ENCODE measurements at places on chromosomes 6 and 20.

DNA sequence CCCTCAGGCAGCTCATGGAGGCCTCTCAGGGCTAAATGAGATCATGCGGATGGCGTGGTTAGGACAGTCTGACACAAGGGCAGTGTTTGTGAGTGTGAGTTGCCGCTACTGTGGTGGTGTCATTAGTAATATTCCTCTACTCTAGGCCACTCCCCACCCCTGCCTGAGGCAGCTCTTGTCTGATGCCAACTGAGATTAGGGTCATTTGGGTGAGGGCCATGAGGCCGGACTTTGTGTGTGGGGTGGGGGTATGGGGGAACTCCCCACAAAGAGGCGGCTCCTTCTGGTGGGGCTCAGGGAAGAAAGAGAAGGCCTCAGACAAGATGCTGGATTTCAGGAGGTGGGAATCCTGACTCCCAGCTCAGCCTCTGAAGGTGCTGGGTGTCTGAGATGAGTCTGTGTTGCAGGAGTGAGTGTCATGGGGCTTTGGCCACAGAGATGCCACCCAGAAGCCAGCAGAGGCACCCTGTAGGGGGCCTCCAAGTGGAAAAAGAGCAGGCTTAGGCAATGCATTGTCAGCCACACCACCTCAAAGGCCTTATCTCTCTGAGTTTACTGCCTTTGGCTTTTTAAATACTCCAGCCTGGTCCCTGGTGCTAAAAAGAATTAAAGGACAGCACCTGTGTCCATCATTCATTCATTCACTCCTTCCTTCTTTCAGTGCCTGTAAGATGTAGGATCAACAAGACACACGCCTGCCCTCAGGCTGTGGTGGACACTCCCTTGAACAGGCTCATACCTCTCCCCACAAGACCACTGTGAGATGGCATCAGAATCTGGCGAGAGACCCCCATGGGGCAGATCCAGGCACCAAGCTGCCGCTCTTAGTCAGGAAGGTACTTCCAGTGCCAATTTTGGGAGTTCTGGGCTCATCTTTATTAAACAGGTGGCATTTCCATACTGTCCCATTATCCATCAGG, 175.2 kb downstream of the MRPL14 start:
- DNase-seq: no peak

DNA sequence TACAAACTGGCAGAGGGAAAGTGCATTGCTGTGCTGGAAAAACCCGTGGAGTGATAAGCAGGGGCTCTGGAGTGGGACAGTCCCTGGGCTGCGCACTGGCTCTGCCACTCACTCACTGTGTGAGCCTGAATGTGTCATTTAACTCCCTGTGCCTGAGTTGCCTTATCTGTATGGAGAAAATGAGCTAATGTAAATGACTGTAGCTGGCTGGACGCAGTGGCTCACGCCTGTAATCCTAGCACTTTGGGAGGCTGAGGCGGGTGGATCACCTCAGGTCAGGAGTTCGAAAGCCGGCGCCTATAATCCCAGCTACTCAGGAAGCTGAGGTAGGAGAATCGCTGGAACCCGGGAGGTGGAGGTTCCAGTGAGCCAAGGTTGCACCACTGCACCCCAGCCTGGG, 18.4 kb upstream of the RPN2 start:
- DNase-seq: no peak

- DNase-seq: no peak
These were observed 383.0 kb upstream of the JARID2 start for GRCh38 chr6:14862845-14863244.

DNA sequence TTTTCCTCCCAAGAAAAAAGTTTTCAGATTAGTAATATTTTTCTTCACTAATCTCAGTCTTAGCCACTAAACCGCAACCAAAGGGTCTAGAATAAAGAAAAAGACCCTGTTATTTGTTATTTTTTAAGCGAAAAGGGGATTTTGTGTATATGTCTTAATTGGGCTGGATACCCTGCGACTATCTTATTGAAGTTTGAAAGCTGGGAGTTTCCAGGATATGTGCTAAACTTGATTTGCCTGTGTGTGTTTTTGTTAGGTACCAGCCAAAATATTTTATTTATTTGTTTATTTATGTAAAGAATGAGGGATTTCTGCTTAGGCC, 52.4 kb downstream of the TNFAIP3 start:
- no peak for DNase-seq

GRCh38 chr6:108996208-108996607, 98.4 kb downstream of the SESN1 start:
- no peak for DNase-seq

DNA sequence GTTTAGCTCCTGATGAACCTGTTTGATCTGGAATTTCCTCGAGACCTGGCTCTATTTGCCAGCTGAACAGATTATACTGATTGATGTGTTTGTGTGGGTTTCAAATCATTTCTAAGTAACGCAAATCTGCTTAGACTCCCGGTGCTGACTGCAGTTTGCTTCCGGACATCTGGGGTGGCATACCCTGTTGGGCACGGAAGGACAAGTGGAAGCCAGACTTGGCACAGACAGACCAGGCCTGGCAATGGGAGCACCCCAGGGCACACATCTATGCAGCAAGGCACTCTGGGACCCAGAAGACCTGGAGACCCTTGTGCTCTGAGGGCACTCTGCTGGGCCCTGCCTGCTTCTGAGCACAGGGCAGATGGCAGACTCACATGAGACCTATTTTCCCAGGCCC, 433.7 kb upstream of the CHD6 start:
- no peak for DNase-seq

DNA sequence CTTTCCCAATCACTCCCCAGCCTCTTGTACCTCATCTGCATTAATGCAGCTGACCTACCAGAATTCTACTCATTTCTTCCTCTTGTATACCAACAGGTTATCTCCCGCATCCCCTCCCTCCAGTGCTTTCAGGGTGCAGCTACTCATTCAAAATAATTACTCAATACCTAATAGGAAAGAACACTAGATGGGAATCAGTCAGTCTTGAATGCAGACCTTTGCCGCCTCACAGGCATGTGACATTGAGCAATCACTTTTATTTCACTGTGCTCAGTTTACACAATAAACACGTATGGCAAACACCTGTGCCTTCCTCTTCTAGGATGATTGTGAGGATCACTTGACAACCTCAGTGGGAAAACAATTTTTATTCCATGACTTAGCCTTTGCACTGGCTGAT, 13.3 kb downstream of the ZSCAN31 start:
- no peak for DNase-seq

- DNase-seq: no peak
These were observed 10.3 kb downstream of the SERPINB1 start for GRCh38 chr6:2831392-2831791.

DNA sequence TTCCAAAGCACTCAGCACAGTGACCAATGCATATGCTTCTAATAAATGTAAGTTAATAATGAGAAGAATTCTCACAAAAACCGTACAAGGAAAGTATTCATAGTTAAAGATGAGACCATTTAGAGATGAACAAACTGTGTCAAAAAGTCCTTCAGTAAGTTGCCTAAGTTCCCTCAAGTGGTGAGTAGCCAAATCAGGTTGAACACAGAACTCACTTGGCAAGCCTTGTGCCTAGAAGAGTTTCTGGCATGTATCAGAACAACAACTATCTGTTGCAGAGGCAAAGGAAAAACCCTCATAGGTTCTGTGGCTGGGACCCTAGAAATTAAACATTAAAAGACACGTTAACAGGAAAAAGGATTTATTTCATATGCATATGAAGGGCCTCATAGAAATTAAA, 129.6 kb upstream of the DOK5 start:
- DNase-seq: no peak

DNA sequence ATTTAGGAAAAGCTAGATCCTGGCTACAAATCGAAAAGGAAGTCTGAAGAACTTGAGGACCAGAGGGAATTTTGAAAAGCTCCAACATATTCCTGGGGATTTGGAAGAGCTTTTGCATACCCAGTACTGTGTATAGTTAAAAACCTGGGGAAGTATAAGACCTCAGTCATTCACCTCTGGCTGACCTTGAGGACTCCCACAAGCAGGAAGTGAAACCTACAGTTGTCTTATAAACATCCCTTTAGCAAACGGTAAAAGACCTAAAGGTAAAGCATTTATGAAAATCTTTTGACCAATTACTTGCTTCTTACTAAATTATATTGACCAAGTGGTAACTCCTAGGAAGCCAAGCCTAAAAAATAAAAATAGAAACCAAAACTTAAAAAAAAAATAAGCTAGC, 175.0 kb downstream of the HAO1 start:
- DNase-seq: no peak

GRCh38 chr6:70668499-70668812, 773 bp downstream of the SMAP1 start:
- no peak for DNase-seq

DNA sequence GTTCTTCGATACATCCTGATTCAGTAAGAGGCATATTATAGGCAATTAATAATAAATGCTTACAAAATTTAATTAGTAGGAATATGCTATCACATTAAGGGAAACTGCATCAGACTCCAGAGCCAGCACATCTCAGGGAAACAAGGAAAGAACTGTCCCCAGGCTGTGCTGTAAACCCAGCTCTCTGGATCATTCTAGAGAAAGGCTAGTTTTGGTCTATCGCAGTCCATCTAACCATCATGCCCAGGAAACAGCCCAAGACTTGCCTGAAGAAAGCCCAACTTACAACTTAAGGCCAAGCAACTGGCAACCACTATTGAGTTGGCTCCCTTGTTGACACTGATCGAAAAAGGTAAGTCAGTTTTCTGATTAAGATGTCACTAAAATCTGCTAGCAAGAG, 11.3 kb downstream of the MAP3K5 start:
- no peak for DNase-seq

All from GM04503 (cell line).